Sciatic nerve (tissue), 2 donors: ENCODE measurements at places on chromosomes 7 and 10. TPM values are rescaled to one million over a fixed set of nuclear protein-coding genes. Genes with fewer than 3 reads are reported as not detected.

Gene GALNT17
- total RNA-seq: 65.4 TPM

Gene NDUFB8
- 123 TPM for total RNA-seq

Gene TET1
- 10.4 TPM for total RNA-seq

Gene CD36
- total RNA-seq: 208 TPM

Gene C10orf53
- total RNA-seq: not detected
